M059J (cell line): ENCODE measurements at places on chromosomes 6 and 20. TPM values are rescaled to one million over a fixed set of nuclear protein-coding genes. Genes with fewer than 3 reads are reported as not detected.

DNA sequence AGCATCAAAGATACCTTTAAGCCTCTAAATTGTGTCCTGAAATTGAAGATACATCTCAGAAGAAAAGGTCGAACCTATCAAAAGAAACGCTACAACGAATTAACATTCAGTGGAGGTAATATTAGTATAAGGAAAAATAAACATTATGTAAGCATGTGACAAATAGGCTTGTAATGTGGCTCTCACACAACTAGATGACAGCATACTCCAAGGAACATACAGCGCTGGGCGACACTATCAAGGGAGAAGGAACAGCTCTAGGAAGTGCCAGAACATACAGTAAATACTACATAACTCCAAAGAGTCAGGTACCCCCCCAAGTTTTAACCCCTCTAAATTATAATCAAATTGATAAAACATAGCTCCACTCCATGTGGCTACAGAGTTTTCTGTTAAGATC is 103.5 kb downstream of the LAMP5 start:
- peak; percentile 73 for DNase-seq

ZNF292 gene
- 10.0 and 11.1 TPM in 2 replicates for total RNA-seq

C20orf204 gene
- 0.02 TPM in 2 replicates for total RNA-seq

DNA sequence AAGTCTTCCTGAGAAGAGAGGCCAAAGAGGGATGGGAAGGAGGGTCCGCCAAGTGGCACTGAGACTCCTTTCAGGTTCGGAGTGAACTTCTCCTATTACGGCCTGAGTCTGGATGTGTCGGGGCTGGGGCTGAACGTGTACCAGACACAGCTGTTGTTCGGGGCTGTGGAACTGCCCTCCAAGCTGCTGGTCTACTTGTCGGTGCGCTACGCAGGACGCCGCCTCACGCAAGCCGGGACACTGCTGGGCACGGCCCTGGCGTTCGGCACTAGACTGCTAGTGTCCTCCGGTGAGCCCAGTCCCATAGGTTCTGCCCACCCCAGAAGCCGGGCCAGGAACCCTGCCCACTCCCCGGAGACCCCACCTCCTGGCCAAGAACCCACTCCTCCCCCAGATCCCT is 4.1 kb downstream of the SLC22A7 start:
- DNase-seq: no peak

C6orf163 gene
- total RNA-seq: not detected in 2 replicates
